Left renal pelvis (tissue), 4 donors: ENCODE measurements at places on chromosomes 11 and 22.

- no peak for DNase-seq
Observed at GRCh38 chr22:37400719-37401118, 26.6 kb downstream of the ELFN2 start.

DNA sequence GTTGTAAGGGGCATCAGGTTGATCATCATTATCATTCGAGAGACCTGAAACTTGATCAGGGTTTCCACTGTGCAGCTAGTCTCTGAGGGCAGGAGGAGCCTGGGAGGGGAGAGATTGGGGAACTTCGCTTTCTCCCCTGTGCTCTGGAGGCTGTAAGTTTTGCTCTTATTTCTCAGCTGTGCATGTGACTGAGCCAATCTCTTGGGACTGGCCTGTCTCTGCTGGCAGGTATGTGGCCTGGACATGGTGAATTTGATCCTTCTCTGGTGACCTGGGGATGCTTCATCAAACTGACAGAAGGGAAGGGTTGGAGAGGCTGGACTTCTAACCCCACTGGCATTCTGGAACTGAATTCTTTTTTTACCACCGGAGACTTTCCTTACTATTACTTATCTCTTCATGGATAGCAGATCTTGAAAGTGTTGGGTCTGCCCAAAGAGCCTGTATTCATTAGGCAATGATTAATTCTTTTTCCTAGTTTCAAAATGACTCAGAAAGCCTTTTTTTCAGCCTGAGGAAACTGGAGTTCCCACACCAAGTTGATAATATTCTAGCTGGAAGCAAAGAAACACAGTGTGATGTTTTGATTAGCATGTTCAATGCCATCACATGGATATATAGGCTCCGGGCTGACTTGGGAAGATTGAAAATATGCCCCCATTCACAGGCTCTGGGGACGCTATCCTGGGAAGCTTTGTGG is 36.5 kb downstream of the TSPAN18 start:
- DNase-seq = no peak

GRCh38 chr11:33931067-33931466 is 39.2 kb upstream of the LMO2 start:
- no peak for DNase-seq

DNA sequence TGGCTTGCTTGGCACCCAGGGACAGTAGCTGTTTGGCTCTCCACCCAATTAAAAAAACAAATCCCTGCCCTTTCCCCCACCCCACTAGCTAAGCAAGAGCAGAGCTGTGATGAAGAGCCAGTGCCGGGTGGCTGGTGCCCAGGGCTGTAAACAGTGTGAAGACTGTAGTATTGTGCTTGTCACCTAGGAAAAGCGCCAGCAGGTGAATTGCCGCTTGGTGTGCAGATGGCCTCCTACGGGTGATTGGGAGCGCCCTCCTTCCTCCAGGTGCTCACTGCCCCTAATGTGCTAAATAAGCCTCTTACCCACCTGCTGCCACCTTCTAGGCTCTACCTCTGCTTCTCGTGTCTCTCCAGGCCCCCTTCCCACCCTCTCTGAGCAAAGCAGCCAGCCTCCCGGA is 18.4 kb upstream of the RAPSN start:
- no peak for DNase-seq

DNA sequence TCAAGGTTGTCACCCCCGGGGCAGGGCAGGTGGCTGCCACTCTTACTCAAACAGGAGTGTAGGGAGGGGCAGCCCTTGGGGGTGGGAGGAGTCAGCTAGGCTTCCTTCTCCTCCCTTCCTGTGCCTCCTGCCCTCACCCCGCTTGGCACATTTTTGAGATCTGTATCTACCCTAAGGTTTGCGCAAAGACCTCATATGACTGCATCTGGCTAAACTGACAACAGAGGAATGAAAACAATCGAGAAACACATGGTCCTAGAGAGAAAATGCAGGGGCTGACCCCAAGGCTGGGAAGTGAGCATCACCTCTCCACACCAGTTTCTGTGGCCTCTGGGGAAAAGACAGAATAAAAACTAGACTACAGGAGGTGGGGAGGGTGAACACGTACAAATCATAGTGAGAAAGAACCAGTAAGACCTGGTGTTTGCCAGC is 28.1 kb downstream of the IGSF9B start:
- no peak for DNase-seq

DNA sequence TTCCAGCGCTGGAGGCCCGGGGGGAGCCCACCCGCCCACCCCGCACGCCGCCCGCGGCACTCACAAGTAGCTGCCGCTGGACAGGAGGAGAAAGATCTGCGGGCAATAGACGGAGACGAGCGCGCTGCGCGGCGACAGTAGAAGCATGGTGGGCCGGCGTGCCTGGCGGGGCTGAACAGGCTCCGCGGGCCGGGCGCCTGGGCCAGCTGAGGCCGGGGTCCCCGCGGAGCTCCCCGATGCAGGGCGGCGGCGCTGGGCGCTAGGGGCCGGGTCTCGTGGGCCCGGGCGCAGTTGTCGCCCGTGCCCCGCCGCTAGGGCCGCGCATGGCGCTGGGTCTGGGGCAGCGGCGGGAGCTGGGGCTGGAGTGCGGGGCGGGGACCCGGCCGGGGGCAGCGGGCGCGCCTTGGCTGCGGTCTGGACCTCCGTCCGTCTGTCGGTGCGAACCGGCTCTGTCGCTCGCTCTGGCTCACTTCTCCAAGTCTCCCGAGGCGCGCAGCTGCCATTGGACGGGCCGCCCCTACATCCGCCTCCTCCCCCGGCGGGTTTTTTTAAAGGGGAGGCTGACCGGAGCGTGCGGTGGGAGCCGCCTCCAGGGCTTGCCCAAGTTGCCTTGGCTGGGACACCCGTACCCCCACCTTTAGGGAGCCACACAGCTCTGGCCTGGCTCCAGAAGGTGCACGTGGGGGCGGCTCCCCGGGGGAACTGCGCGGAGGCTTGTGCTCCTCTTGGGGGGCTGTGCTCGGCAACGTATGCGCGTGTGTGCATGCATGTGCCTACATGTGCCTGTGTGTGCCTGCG is 4.7 kb downstream of the WNT7B start:
- no peak for DNase-seq
